ENCODE measurements at places on chromosomes 16 and 17.
A peak's percentile ranks its signal among the peaks of the same experiment; 100 is the strongest.

- DNase-seq: no peak
Measured at GRCh38 chr17:82962163-82962720, 117.2 kb upstream of the METRNL start.

GRCh38 chr16:83113317-83113716 lies 486.5 kb downstream of the CDH13 start:
- DNase-seq: no peak

- DNase-seq: no peak
Measured at GRCh38 chr16:81809567-81809966, 30.5 kb downstream of the PLCG2 start.

DNA sequence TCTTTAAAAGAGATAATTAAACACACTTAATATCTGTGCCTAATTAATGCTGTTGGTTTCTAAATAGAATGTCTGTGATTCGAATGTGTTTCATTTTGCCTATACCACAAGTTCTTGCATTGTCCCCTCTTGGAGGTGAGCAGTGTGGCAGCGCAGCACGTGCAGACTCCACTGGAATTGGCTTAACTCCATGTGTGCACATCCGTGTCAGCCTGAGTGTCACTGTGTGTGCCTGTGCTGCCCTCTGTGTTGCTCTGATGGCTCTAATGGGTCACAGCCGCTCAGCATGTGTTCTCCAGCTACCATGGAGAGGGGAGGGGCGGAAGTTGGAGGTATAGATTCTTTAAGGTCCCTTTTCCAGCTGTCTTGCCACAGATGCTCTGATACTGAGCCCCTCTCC lies 226.6 kb downstream of the SPECC1 start:
- DNase-seq: no peak

GRCh38 chr17:30780343-30780742 lies 44.1 kb downstream of the CRLF3 start:
- peak; percentile 33 for DNase-seq

GRCh38 chr17:45441526-45442310 lies 9.0 kb upstream of the ARHGAP27 start:
- no peak for DNase-seq

Data from activated naive CD4-positive, alpha-beta T cell treated with Interleukin-2 at 50 U/mL for 16 hours (primary cell).